ENCODE measurements at places on chromosomes 3 and 15.

DNA sequence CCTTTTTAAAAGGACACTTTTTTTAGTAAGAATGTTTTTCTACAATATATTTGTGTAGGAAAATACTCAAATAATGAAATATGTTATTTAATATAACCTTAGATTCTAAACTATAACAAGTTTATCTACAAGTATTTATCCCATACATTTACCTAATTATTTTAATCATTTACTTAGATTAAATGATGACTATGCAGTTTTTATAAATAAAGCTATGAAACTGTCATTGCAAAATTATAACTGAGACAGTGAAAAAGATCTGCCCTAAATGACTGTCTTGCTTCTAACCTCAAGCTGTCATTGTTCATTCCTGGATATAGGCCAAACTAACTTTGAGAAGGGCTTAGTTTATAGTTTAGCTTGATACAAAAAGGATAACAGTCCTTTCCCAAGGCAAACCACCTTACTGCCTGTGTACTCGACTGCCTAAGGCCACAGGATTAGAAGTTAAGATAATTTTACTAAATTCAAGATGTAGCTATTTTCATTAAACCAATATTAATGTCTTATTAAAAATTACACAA, 84.1 kb downstream of the GLDN start:
- DNase-seq, result no peak

- no peak for DNase-seq
Measured at GRCh38 chr15:63296195-63296594, 18.8 kb downstream of the APH1B start.

DNA sequence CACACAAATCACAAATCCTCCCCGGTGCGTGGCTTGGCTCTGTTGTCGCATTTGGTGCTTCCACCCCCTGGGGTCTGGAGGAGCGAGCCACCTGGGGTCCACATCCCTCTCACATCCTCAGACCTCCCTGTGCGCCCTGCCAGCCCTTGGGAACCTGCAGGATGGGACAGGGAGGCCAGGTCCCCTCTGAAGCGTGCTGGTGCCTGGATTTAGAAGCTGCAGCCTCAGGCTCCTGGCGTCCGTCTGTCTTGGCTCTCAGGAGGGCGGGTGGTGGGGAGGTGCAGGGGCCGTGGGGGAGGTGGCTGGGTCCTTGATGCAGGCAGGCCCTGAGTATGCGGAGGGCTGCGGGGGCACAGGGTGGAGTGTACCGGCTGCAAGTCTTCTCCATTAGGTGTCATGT, 38.4 kb downstream of the RGMA start:
- no peak for DNase-seq

DNA sequence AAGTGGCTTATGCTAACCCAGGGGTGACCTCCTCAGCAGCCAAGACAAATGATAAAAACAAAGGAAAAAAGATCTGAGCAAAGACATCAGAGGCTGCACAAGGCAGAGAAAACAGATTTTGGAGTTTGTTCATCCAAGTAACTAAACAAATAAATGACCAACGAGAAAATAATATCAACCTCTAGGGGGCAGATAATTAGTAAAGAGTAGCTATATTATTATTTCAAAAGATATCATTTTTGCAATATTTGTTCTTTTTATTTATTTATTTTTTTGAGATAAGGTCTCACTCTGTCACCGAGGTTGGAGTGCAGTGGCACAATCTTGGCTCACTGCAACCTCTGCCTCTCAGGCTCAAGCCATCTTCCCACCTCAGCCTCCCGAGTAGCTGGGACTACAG, 101.8 kb downstream of the PCCB start:
- DNase-seq, result no peak

DNA sequence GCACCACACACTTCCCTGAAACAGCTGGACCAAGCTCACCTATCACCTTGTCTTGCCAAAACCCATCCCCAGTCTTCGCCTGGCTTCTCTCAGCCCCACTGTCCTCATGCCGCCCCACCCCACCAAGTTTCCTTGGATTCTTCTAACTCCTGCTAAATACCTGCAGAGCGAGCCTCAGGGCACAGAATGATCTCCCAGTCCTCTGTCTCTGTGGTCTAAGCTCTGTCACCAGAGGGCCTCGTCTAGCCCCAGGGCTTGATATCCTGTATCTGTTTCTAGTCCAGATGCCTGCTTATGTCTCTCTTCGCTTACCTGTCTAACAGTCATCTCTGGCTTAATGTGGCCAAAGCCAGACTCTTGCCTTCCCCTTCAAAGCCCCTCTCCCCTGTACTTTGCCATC, 9.7 kb downstream of the CCDC12 start:
- DNase-seq, result no peak

- DNase-seq, result no peak
Measured at GRCh38 chr15:79089331-79089889, 1.2 kb downstream of the RASGRF1 start.

DNA sequence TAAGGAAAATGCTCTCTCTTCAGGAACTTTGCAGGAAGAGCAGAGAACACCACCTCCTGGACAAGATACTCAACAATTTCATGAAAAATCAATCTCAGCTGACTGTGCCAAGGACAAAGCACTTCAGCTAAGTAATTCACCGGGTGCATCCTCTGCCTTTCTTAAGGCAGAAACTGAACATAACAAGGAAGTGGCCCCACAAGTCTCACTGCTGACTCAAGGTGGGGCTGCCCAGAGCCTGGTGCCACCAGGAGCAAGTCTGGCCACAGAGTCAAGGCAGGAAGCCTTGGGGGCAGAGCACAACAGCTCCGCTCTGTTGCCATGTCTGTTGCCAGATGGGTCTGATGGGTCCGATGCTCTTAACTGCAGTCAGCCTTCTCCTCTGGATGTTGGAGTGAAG, 200.5 kb downstream of the AKAP13 start:
- DNase-seq, result no peak

- DNase-seq, result no peak
Measured at GRCh38 chr3:9402410-9403228, 5.2 kb downstream of the SETD5 start.

- DNase-seq, result no peak
Measured at GRCh38 chr3:55884066-55884465, 397.0 kb upstream of the WNT5A start.

GRCh38 chr15:69071260-69071659, 56.8 kb downstream of the NOX5 start:
- no peak for DNase-seq

GRCh38 chr3:99084826-99085225, 183.3 kb upstream of the DCBLD2 start:
- no peak for DNase-seq

DNA sequence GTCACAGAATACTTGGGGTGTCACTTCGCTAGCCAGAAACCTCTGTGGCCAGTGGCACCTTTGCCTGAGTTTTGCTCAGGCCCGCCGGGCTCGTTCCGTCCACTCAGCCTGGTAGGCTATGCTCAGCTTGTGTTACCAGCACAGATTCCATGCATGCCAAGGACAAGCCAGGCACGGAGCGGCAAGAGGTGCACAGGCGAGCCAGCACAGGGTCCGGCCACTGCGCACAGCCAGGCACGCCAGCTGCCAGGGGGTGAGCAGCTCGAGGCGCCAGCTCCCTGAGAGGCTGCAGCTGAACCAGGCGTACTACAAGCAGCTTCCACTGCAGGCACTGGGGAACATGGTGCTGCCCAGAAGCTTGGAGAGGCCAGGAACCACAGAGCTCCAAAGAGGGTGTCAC, 14.7 kb downstream of the PCYT1A start:
- no peak for DNase-seq

- no peak for DNase-seq
Measured at GRCh38 chr3:195836476-195837135, 24.9 kb upstream of the MUC4 start.

- DNase-seq, result peak; percentile 31
Measured at GRCh38 chr3:108818404-108818803, 4.2 kb upstream of the TRAT1 start.

DNA sequence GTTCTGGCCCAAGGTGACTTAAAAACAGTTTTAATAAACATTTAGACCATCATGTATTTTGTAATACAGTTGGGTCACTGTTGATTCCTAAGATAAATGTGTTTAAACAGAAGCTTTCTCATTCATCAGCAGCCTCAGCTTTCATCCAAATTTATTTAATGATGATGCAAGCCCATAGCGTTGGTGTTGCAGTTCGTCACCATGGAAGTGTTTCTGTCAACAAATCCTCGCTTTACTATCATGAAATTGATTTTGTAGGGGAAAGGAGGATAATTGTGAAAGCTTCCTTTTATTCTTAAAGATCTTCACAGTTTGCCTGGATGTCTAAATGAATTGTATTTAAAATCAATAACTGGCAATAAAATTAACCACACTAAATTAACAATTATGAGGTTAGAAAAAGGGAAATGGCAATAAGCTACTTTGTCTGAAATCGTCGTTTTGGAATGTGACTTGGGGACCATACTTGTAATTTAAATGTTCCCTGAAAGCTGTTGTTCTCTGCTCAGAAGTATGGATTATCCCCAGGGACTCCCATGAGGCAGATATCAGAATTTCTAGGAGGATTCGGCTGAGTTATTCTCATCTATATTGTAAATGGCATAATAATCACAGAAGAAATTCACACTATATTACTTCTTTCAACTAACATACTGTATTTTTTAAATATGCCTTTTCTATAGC, 29.0 kb downstream of the CMSS1 start:
- DNase-seq, result no peak

GRCh38 chr3:127853681-127854080, 31.4 kb upstream of the MGLL start:
- no peak for DNase-seq

DNA sequence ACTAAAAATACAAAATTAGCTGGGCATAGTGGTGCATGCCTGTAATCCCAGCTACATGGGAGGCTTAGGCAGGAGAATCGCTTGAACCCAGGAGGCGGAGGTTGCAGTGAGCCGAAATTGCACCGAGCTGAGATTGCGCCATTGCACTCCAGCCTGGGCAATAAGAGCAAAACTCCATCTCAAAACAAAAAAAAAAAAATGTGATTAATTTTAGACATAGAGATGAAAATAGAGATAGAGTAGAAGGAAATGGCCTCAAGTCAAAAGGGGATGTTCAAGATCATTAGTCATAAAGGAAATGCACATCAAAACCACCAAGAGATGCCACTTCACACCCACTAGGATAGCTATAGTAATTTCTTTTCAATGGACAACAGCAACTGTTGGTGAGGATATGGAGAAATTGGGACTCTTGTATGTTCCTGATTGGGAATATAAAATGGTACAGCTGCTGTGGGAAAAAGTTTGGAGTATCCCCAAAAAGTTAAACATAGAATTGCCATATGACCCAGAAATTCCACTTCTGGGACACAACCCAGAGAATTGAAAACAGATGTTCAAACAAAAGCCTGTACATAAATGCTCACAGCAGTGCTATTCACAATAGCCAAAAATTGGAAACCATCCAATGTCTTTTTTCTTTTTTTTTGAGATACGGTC, 55.4 kb downstream of the ABHD2 start:
- DNase-seq, result no peak

GRCh38 chr3:143122608-143123352, 3.2 kb downstream of the CHST2 start:
- DNase-seq, result no peak

GRCh38 chr15:100276506-100276905, 65.3 kb downstream of the ADAMTS17 start:
- DNase-seq, result no peak

GRCh38 chr15:39447346-39447745, 133.5 kb upstream of the THBS1 start:
- DNase-seq, result no peak

DNA sequence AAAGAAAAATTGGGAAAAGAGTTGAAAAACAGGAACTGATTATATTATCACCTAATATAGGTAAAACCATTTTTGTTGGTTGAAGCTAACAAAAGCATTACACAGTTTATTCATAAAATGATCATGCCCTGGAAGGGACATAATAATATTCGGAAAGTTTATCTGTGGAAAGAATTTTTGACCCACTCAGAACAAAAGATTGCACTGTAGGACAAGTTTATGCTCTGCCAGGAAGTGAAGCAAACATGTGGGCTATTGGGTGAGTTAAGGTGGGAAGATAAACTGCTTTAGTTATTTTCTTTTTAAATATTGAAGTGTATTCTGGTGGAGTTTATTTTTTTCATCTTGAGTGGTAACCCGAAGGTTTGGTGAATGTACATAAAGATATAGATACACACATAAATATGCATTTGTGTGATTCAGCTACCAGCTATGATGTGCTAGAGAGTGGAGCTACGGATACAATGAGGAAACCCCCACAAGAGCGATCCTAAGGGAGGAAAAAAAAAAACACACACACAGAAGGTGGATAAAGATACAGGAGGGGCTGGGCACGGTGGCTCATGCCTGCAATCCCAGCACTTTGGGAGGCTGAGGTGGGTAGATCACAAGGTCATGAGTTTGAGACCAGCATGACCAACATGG, 506.4 kb upstream of the THBS1 start:
- no peak for DNase-seq

DNA sequence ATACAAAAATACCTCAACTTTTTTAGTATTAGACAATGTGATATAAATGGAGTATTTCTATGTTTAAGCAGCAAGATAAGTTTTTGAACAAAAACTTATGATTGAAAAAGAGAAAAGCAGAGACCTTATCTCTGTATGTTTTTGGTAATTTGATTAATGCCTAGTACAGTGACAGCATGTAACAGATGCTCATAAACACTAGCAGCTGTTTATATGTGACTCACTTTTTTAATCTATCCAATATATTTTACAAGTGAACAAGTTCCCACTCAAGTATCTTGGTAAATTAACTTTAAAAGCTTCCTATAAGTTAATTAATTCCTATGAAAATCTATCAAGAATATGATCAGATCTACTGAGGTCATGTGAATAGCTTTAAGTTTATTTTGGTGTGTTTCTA, 55.1 kb downstream of the NGLY1 start:
- no peak for DNase-seq

GRCh38 chr3:3586336-3586735, 212.9 kb upstream of the LRRN1 start:
- no peak for DNase-seq

DNA sequence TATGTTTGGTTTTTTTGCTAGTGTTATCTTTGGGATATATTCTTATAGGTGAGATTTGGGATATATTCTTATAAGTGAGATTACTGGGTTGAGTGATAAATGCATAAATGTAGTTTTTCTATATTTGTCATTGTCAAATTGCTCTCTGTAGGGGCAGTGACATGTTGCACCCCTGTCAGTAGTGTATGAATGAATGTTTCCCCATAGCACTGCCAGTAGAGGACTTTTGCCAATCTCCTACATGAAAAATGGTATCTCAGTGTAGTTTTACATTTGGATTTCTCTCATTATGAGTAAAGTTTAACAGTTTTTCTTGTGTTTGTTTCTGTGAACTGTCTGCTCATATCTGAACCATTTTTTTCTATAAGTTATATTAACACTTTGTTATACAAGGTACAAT, 13.6 kb downstream of the U2SURP start:
- DNase-seq, result no peak

DNA sequence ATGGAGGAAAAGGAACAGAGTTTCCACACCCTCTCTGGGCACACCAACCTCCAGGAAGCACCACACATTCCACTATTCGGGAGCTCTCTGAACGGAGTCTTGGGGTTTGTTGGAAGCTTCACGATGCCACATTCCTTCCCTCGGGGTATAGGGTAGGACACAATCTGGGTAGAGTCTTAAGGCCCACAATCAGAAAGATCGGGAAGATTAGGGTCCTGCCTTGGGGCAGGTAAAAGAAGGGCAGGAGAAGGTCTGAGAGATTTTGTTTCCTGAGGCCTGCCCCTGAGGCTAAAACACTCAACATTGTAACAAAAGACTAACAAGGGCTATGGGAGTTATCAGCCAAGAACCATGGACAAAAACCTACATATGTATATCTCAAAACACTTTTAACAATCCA, 89.2 kb upstream of the RAP2B start:
- DNase-seq, result no peak
